T47D (cell line): ENCODE measurements at places on chromosomes 5 and 9.

GRCh38 chr5:88883059-88883835 is at the start of gene MEF2C:
Gene MEF2C, minus strand, starts transcription at chr5:88883184. Its CDS starts 59,396 bp downstream, at chr5:88823788.
- DNase-seq = peak; percentile 87

- no peak for DNase-seq
Measured at GRCh38 chr5:40615586-40616170, 64.0 kb upstream of the PTGER4 start.

DNA sequence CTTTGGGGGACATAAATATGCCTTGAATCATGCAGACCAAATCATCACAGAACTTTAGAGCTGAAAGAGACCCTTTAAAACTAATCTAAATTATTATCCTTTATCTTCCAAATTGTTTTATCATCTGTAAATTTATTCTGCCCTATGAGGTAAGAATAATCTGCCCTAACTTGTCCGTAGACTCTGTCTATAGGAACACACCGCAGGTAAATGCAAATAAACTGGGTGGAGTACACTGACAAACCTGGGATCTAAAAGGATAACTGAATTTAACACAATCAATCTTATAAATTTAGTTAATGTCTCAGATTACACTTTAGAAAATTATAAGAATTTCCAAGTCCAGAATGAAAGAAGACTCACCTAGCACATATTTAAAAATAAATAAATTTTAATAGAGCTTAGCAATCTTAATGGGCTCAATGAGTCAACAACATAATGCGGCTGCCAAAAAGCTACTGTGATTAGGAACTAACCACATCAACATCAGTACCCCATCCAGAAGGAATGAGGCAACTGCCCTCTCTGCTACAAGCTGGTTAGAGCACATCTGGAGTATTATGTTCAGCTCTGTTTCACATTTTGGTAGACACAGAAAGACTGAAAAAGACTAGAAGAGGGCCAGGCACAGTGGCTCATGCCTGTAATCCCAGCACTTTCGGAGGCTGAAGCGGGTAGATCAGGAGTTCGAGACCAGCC is 5.6 kb downstream of the MEGF9 start:
- no peak for DNase-seq

DNA sequence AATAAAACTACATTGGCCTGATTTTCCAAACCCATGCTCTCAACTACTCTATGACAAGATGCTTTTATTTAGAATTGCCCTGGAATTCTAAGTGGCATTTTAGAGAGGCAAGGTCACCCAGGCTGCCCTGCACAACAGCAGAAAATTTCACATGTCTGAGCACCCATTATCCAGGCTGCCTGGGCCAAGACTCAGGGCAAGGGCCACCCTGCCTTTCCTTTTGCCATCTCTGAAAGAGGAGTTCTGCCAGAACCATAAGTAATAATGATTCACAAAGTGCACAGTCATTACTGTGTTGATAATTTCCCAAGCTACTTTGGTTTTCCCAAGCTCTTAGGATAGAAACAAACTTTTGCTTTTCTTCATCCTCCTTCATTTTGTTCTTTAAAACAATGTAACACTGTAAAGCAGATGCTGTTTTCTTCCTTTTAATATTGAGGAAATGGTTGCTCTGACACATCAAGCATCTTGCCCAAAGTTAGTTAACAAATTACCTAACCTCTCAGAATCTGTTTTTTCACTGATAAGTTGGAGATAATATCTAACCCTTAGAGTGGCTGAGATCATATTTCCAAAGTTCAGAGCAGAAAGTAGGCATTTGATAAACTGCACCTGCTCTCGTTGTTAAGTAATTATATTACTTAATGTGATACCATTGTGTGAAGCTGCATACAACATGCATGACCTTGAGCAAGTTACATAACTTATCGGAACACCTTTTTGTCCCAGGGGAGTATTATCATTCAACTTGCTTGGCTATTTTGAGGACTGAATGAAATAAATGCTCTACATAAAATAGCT is 325.6 kb downstream of the PRELID2 start:
- no peak for DNase-seq

DNA sequence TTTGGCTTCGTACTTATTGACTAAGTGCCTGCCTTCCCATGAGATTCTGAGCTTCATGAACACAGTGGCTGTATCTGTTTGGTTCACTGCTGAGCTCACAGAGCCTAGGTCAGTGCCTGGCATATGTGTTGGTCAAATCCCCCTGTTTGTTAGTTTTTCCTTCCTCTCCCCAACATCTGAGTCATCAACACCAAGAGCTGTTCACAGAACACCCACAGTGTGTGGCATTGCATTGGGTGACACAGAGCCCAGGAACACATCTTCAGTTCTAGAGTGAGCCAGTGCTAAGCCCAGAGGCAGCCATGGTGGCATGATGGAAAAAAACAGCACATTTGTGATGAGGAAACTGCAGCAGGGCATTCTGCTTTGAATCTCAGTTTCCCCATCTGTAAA is 294.6 kb downstream of the SEC61B start:
- DNase-seq = no peak

DNA sequence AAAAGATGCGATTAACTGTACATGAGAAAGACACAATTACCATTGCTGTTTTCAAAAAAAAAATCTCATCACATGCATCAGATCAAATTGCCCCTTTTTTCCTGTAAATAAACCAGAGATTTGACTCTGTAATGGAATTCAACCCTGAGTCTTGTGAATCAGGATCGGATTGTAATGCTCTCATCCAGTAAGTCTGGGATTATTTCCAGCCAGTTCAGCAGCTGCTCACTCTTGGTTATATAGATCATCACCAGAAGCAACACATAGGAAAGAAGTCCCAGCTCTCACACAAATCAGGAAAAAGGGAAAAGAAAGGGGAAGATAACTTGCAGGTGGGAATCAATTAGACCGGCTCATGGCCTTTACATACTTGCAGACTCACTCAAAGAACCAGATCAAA is 97.8 kb upstream of the SPOCK1 start:
- no peak for DNase-seq

GRCh38 chr9:126439402-126439765 is 112.8 kb downstream of the MVB12B start:
- no peak for DNase-seq

DNA sequence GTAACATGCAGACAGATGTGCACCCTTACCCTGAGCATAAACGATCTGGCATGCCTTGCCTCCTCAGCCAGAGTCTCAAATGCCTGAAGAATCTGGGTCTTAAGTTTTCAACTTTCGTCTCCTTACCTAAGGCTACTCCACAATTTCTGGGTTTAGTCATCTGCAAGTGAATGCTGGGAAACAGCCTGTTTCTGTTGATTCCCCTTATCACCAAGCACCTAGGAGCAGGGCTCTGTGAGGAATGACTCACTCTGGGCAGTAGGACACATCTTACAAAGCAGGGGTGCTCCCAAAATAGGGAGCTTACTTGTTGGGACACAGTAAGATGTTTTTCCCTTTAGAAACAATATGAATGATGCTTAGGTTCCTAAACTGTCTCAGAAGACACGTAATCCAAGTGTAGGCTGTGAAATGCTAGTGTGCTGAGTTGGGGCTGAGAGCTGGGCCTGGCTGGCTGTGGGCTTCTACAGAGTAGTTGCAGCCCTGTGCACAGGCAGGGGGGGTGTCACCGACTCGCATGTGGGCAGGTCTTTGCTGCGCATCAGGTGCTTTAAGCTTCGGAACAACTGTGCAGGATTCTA is 58.0 kb downstream of the DAP start:
- no peak for DNase-seq

- no peak for DNase-seq
Measured at GRCh38 chr5:108432024-108432423, 50.1 kb upstream of the FBXL17 start.

- no peak for DNase-seq
Measured at GRCh38 chr5:95738072-95738471, 6.9 kb downstream of the RHOBTB3 start.

DNA sequence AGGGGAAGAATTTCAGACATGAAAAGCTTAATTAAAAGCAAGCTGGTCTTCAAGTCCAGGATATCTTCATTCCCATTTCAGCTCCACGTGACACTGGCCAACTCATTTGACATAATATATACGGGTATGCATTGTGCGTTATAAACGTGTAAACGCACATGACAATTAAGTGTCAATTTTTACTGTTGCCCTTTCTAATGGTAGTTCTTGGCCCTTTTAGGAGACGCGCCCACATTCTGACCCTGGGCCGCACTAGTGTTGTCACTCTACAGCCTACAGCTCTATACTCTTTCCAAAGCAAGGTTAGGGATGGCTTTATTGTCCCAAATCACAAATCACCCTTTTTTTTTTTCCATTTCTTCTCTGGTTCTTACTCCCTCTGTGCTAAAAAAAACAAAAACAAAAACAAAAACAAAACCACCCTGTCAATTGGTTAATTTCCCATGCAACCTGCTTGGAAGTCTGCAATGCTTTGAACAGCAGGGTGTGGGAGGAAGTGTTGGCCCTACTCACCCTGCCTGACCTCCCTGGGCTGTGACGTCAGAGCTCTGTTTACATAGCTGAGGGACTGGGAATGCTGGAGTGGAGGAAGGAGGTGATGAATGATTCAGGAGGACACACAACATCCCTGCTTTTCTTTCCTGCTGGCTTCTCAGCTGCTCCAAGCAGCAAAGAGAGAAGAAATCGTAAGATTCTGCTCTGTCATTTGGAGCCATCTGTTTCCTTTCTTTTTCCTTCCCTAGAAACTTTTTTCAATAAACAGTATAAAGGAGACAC is 19.3 kb downstream of the RFK start:
- no peak for DNase-seq

DNA sequence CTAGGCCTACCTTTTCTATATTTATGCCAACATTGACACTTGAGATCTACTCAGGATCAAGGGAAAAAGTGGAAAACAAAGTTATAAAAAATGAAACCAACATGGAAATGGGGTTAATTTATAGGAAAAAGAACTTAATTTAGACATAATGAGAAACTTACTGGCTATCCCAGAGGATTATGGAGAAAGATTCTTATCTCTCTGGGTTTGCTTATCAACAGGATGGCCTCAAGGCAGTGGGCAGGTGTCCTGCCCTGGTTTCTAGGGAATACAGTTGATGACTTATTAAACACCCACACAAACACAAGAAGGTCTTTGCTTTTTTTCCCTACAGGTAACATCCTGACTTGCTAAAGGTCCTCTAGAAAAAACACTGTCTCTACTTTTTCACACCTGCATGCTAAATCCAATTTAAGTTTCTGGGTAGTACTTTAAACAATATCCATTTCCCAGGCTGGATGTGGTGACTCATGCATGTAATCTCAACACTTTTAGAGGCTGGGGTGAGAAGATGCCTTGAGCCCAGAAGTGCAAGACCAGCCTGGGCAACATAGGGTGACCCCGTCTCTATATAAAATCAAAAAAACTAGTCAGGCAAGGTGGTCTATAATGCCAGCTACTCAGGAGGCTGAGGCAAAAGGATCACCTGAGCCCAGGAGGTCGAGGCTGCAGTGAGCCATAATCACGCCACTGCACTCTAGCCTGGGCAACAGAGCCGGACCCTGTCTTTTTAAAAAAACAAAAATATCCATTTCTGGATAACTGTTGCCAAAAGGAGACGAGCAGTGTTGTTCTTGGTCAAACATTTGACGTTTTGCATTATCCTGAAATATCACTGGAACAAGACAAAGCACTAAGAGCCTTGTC is 6.6 kb upstream of the ZNF608 start:
- no peak for DNase-seq

DNA sequence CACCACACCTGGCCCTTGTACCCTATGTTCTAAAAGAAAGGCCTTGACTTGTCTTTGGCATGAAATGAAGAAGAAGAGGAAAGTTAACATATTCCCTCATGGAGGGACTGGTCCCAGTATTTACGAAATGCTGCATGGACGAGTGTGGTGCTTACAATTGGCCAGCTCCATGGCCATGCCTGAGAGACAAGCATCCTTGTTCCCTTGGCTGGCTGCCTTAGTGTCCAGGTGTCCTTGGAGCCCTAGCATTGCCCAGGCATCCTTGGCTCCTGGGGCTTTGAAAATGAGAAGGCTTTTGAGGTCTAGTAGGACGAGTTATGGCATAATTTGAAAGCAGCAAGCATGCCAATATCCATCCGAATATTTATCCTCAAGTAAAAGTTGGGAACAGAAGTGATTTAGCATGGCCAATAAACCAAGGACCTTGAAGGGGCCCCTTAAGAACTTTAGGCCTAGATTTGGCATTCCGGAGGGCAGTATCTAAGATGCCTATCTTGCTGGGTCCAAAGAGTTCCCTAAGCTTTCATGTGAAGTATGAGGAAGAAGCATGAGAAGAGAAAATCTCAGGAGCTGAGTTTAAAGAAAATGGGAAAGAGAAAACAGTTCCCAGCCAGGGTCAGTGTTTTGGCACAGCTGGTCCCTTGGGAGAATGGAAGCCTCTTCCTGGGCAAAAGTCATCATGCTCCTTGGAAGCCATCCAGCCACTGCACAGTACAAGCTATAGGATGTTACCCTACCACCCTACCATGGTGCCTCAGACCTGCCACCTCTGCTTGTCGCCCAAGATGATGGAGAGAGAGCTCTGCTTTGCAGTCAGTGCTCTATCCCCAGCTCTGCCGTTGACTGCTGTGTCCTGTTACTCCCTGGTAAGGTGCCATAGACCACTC is 91.0 kb downstream of the AOPEP start:
- DNase-seq = peak; percentile 59

DNA sequence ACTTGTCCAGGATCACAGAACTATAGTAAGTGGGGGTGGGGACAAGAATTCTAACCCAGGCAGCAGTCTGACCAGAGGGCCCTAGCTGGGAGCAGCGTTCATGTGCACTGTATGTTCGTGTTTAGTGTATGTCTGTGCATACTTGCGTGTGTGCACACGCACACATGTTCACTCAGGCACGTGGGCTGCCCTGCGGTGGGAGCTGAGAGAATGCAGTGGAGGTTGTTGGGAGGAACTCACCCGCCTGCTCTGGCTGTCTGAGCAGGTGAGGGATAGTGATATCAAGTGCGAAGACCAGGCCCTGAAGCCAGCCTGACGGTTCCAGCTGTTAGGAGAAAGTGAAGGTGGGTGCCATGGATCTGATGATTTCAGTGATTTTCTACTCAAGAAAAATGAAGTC is 942 bp downstream of the DCANP1 start:
- no peak for DNase-seq

- DNase-seq = no peak
Measured at GRCh38 chr5:54220230-54221040, 89.9 kb downstream of the ARL15 start.
